ENCODE measurements at places on chromosomes 2 and 18.

DNA sequence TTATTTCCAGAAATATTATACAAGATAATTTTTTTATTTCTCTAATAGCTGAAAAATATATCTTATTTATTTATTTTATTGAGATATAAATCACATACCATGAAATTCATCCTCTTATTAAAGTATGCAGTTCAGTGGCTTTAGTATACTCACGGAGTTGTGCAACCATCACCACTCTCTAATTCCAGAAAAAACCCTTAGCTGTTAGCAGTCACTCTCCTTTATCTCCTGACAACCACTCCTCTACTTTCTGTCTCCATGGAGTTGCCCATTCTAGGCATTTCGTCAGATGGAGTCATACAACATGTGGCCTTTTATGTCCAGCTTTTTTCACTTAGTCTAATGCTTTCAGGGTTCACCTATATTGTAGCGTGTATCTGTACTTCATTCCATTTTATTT is 66.5 kb downstream of the TCF7L1 start:
- peak; percentile 41 for DNase-seq

DNA sequence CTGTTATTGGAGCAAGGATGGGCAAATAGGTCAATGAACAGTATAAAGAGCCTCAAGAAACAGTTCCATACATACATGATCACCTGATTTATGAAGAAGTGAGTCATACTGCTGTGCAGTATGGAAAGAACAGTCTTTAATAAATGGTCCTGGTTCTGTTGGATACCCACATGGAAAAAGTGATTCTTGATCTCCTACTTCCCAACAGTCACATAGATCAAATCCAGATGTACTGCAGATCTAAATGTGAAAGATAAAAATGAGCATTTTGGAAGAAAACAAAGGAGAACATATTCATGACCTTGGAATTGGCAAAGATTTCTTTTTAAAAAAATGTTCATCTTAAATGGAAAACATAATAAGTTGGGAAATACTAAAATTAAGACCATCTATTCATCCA is 75.8 kb downstream of the CCDC148 start:
- DNase-seq: peak; percentile 88

- DNase-seq: peak; percentile 34
Measured at GRCh38 chr2:226187156-226187555, 612.5 kb downstream of the IRS1 start.

- DNase-seq: peak; percentile 81
Measured at GRCh38 chr2:68774569-68775271, 40.1 kb downstream of the ARHGAP25 start.

Data from muscle of leg (tissue), 16 donors.